Naive B cell (primary cell): ENCODE measurements at places on chromosomes 4 and X. TPM values are rescaled to one million over a fixed set of nuclear protein-coding genes. Genes with fewer than 3 reads are reported as not detected.

DNA sequence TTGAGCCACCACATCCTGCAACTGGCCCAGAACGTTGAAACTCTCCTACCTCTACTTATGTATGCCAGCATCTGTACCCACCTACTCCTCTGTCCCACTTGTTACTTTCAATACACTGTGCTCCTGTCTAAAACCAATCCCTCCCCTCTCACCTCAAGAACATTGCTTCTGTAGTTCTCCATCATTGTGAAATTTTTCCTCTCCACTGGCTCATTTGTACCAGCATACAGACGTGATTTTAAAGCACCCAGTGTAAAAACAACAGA, 25.5 kb upstream of the USO1 start:
- no peaks in the 10 kb centered on the region for H3K36me3 ChIP-seq
- no peaks in the 10 kb centered on the region for H3K27me3 ChIP-seq
- H3K4me1 ChIP-seq = peaks cover 43% of the 10 kb centered on the region
- peak overlapping the region; percentile 98 for H3K27ac ChIP-seq
- no peak for DNase-seq

Gene FAM47E
- not detected for polyA plus RNA-seq

GRCh38 chr4:124997124-124997523, 284.6 kb upstream of the ANKRD50 start:
- no peak overlapping the region for H3K4me3 ChIP-seq
- no peaks in the 10 kb centered on the region for H3K27me3 ChIP-seq
- DNase-seq = no peak
- no peak overlapping the region for H3K27ac ChIP-seq

GRCh38 chr4:76955182-76955581, 5.6 kb downstream of the SEPTIN11 start:
- H3K36me3 ChIP-seq = peaks cover 4% of the 10 kb centered on the region
- H3K27me3 ChIP-seq = peaks cover 14% of the 10 kb centered on the region
- no peak overlapping the region for H3K4me3 ChIP-seq
- peaks cover 16% of the 10 kb centered on the region for H3K4me1 ChIP-seq
- no peak overlapping the region for H3K27ac ChIP-seq

DNA sequence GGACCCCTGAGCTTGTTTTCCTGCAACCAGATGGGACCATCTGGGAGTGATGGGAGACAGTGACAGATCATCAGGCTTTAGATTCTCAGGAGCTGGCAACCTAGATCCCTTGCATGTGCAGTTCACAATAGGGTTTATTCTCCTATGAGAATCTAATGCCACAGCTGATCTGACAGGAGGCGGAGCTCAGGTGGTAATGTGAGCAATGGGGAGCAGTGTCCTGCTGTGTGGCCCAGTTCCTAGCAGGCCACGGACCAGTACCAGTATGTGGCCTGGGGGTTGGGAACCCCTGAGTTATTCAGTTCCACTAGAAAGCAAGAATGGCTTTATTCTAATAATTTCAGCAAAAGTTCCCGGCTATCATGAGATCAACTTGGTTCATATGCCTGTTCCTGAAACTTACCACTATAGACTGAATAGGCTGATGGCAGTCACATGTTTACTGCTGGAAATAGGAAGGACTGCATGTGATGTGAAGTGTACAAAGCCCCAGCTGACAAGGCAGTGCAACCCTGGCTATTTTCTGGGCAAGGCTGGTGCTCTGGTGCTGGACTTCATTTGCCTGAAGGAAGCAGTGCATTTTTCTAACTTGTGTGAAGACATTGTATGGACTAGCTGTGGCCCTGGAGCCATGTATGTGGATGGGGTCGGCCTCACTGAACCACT, 107.2 kb downstream of the SPRY1 start:
- no peaks in the 10 kb centered on the region for H3K36me3 ChIP-seq
- no peak overlapping the region for H3K4me3 ChIP-seq
- DNase-seq = no peak
- H3K27ac ChIP-seq = no peak overlapping the region
- H3K27me3 ChIP-seq = no peaks in the 10 kb centered on the region
- peaks cover 33% of the 10 kb centered on the region for H3K4me1 ChIP-seq

DNA sequence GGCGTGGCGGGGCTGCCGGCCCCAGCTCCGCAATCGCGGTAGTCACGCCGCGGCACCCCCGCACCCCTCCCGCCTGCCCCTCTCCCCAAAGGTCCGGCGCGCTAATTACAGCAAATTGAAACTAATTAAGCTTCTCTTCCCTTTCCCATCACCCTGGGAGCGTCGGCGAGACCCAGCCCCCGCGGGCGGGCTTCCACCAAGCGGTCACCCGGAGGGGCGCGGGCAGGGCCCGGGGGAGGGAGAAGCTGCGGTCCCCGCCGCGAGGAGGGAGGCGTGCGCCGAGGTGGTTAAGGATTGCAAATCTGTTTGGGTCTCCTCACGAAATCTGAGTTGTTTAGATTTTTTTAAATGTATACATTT, 13.1 kb downstream of the ARX start:
- peaks cover 16% of the 10 kb centered on the region for H3K36me3 ChIP-seq
- no peak overlapping the region for H3K27ac ChIP-seq
- no peak overlapping the region for H3K4me3 ChIP-seq
- no peak for DNase-seq
